Lower lobe of right lung (tissue), 2 donors: ENCODE measurements at places on chromosomes 5 and 9. TPM values are rescaled to one million over a fixed set of nuclear protein-coding genes. Genes with fewer than 3 reads are reported as not detected.

The KIF24 gene
- total RNA-seq = 1.4 TPM

The RELL2 gene
- total RNA-seq = 5.5 TPM

The ADAMTSL2 gene
- 10.1 TPM for total RNA-seq

The GLRA1 gene
- not detected for total RNA-seq

The FOCAD gene
- 29.5 TPM for total RNA-seq

The ISCA1 gene
- 24.1 TPM for total RNA-seq

The OR1Q1 gene
- total RNA-seq = not detected

The POU5F2 gene
- 1.8 TPM for total RNA-seq

The CDC20B gene
- total RNA-seq = 0.24 TPM

The LHX3 gene
- total RNA-seq = not detected

DNA sequence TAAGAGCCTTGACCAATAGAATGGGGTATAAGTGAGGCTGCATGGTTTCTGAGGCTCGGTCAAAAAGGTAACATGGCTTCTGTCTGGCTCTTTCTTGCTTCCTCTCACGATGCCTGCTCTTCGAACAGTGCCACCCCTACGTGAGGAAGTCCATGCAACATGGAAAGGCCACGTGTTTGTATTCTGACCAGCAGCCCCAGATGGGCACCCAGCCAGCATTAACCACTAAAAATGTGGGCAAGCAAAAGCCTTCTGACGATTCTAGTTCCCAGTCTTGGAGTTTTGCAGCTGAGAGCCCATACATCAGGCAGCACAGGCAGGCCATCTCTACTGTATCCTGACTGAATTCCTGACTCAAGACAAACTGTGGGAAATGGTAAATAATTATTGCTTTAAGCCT, 24.2 kb upstream of the NREP start:
- peak; percentile 73 for DNase-seq

DNA sequence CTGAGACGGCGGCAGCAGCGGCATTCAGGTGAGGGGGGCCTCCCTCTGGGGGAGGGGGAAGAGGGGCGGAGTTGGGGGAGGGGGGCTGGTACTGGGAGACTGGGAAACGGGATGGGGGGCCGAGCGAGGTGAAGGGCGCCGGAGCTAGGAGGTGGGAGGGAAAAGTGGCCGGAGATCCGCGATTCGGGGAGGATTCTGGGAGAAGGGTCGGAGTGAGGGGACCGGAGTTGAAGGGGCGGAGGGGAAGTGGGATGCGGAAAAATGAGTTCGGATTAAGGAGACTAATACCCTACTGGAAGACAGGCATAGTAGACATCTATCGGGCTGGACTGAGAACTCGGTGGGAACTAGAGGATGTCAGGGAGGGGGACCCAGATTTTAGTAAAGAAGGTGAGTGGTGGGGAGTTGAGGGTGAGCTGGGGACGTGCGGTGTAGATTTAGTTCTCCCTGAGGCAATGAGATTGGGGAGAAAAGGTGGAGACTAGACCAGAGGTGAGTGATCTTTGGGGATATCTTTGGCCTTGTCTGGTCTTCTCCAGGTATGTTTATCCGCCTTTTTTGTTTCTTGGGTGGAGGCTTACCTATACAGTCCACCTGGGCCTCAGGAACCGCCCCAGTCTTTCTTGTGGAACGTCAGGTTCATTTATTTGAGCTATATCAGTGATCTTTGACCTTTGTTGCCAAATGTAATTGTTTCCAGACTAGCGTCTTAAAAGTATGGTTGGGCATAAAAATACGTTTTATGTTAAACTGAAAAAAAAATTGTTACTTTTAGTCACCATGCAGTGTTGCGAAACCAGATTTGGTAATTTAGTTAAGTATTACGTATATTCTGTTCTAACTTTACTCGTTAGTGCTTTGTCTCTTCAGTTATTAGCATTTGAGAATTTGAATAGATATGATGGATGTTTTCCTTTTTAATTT, 632 bp downstream of the UBAP1 start:
- no peak for DNase-seq

DNA sequence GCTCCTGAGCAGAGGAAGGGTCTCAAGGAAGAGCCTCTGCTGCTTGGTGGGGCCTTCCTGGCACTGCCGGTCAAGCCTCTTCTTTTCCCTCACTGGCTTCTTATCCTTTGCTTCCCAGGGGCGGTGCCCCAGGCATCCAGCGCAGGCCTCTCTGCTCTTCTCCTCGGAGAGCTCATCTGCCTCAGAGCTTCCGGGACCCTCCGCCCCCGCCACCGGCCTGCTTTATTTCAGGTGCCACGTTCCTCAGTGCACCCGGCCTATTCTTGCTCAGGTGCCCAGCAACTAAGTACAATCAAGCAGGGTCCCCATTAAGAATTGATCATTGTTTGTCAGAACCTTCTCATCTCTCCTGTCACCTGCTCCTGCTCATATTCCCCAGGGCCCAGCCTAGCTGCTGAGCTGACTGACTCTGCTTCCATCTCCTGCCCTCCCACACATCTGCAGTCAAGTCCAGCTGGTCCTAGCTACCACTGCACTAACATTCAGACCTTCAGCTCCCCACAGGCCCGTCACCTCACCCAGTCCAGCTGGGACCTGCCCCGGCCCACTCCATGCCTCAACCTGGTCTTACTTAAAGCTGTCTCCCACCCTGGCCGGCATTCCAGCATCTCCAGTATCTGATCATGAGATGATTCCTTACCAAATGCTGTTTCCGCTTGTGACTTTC, 114.3 kb upstream of the BOD1 start:
- no peak for DNase-seq

- DNase-seq = no peak
These were observed 305.1 kb downstream of the PSAT1 start for GRCh38 chr9:78601957-78602565.

GRCh38 chr5:58855851-58856739, 273.2 kb downstream of the RAB3C start:
- no peak for DNase-seq

DNA sequence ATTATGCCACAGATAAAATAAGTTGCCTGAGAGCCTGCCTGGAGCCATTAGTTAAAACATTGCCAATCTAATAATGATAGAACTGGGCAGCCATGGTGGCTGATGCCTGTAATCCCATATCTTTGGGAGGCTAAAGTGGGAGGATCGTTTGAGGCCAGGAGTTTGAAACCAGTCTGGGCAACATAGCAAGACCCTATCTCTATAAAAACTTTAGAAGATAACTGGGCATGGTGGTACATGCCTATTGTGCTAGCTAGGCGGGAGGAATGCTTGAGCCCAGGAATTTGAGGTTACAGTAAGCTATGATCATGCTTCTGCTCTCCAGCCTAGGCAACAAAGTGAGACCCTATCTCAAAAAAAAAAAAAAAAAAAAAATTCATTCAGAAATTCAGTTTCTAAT, 52.6 kb downstream of the RAI14 start:
- DNase-seq = no peak

DNA sequence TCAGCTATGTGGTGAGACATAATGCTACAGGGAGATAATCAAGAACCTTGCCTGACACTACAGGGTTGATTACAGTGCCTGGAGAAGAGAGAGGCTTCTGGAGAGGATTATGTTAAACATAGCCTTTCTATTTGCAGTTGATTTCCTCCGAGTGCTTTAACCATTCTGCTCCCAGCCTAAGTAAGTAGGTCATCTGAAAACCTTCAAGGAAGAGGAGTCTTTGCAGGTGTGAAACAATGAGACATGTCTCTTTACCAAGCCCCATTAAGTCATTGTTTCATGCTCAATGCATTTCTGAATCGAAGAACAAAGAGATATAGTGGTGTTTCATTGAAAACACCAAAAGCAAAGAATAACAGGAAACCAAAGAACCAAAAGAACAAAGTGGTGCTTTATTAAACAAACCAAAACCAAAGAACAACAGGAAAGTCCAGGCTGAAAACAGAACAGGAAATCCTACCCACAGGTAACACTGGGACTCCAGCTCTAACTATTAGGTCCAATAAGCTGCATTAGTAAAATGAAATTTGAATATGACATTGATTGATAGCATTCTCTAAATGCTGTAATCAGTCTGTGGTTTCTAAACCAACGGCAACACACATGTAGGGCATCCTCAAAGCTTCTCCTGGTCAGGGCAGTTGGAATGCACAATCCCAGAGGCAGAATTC, 113.3 kb upstream of the SPATA31D4 start:
- DNase-seq = no peak

DNA sequence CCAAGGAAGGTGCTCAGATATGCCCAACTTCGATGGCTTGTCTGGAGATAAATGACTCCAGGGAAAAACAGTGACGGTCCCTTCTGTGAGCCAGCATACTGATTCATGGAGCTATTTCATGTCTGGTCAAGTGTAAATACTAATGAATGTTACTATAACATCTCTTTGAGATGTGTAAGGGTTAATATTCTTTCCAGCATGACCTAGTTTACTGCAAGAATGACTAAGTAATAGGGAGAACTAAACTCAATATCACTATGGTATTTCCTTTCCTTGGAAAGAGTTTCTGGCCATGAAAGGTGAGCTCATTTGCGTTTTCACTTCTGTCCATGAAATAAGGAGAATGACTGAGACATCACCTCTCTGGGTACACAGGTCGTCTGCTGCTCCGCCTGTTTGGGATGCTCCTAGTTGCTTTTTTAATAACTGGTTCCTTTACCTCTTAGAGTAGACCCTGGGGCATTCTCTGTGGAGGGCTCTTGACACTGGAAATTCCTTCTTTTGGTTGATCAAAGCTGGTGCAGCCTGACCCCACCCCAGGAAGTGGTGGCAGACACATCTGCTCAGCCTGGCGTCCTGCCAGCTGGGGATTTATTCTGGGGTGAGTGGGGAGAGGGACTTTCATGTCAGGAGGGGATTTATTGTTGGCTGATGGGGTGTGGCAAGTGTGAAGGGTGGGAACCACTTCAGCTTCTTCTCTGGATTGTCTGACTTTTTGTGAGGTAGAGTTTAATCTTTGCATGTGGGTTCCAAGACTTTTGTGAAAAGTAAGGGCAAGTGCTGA, 250.0 kb upstream of the MPDZ start:
- no peak for DNase-seq

DNA sequence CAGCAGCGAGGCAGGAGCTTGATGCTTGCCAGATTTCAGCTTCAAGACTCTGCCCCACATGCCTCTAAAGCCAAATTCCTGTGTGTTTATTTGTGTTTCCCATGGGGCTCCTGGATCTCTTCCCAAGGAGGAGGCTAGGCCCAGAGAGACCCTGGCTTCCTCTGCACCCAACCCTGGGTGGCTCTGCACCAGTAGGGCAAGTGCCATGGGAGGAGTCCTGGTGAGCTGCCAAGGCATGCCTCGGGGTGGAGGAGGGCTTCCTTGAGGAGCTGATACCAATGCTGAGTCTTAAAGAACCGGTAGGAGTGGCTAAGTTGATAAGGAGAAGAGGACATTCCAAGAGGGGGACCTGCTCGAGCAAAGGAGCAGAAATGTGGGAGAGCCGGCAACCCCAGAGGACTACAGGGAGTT, 6.8 kb upstream of the TIFAB start:
- peak; percentile 91 for DNase-seq

GRCh38 chr5:158513490-158514318, 586.0 kb downstream of the EBF1 start:
- no peak for DNase-seq

DNA sequence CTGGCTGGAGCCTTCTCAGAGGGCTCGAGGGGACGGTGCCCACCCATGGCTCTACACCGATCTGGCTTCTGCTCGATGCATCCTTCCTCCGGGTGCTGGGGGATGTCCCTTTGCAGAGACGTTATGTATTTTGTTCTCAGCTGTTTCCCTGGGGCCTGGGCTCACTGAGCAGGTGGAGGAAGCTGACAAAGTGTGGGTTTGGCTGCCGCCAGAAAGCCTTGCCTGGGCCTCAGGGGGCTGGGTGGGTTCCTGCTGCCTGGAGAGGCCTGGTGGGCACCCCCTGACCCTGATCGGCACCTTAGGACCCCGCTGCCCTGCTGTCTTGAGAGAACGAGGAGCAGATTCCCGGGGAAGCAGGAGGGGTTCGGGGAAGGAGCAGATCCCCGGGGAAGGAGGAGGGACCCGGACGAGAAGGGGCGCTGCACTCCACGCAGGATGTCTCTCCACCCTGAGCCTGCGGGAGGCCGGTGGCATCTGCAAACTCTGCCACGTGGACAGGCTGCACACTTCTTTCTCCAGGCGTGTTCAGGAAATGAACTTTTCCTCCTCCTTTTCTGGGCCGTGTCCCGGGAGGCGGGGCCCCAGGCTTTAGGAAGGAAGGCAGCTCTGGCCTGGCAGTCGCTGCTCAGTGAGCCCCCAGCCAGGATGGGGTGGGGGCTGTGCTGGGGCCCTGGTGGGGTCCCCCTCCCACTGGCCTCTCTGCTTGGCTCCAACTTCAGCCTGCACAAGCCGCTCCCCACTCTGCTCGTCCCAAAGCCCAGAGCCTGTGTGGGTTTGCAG, 148.9 kb downstream of the RXRA start:
- DNase-seq = peak; percentile 71

DNA sequence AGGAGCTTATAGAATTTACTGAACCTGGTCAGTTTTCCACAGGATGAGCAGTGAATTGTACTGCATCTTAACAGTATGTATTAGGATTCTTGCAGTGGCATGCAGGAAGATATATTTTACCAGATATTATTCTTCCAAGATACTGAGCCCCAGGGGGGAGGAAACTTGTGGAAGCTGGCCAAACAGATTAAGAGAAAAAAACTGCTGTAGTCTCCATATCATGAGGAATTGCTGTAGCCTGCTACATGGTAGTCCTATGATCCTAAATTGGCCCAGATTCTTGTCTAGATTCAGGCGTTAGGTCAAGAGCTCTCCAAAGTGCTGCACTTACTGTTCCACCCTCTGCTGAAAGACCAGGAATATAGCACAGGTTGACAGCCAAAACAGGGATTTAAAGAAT, 275.5 kb upstream of the TAS2R1 start:
- no peak for DNase-seq

DNA sequence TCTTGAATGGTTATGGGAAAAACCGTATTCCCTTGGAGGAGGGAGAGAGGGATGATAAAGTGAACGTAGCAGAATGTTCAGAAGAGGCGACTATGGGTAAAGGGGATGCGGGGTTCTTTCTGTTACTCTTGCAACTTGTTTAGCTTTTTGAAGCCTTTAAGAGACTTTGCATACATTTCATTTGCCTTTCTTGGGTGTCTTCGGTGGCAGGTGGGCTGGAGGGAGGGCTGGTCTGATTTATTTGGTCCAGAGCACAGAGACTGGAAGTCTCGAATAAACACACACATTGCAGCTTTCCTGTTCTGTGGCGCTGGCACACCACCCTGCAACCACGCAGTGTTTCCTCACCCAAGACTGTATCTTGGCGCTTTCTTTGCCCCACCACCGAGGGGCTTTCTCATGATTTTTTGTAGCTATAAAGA, 23.2 kb downstream of the TTF1 start:
- no peak for DNase-seq

DNA sequence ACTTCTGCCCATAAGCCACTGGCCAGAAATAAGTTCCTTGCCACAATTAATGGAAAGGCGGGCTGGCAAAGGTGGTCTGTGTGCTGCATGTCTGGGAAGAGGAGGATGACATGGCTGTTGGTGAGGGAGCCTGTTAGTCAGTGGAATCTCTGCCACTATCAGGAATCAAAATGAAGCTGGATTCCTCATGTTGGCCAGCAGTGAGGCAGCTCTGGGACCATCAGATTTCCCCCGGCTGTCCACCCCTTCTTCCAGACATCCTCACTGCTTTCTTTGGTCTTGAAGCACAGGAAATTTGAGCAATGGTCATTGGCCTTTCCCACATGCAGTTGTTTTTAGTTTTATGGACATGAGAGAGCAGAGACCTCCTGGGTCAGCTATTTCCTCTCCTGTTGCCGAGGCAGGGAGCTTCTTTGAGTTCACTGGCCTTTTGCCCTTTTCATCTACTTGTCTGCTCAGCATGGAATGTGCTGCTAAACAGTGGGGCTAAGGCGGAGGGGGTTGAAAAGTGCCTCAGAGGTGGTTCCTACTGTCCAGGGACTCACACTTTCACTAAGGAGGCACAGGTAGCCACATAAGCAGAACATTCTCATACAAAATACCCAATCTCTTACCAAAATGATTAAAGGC, 34.8 kb upstream of the NEURL1B start:
- no peak for DNase-seq

GRCh38 chr9:107173422-107174180, 109.5 kb upstream of the RAD23B start:
- DNase-seq = no peak
